ENCODE measurements at places on chromosomes 12 and 14. TPM values are rescaled to one million over a fixed set of nuclear protein-coding genes. Genes with fewer than 3 reads are reported as not detected.

Gene GLT8D2
- polyA plus RNA-seq, result 15.7 TPM

Gene PLEK2
- polyA plus RNA-seq, result 2.6 TPM

Gene PTCSC3
- polyA plus RNA-seq, result 1.0 TPM

Gene RILPL2
- polyA plus RNA-seq, result 6.3 TPM

DNA sequence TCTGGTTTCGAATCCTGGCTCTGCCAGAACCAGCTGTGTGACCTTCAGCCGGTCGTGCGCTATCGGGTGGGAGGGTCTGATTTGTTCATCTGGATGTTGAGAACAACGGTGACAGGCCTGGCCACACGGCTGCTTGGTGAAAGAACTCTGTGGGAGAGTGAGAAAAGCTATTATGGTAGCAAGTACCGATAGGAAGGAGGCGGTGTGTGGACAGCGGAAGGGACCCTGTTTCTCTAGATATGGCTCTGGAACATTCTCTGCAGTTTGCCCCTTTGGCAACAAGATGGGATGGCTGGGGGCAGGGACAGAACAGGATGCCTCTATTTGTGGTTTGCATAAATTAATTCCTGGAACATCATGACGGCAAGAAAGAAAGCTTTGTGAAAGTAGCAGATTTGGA, 347.3 kb downstream of the AACS start:
- DNase-seq, result no peak

DNA sequence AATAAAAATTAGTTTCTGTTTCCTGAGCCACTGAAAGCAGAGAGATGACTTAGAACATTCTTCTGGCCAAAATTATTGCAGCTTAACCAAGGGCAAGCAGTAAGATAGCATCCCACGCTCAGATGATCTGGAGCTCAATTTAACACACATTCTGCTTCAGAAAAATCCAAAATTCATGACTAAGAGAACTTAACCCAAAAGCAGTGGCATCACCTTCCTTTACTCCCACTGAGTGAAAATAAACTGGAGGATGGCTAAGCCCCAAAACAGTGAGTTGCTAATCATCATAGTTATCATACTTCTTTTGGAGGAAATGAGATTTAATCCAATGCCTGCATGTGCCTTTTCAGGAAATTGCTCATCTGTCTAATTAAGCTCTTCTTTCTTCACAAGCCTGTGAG, 195.4 kb downstream of the DUSP6 start:
- DNase-seq, result no peak

GRCh38 chr14:81940651-81941050, 407.0 kb upstream of the SEL1L start:
- DNase-seq, result no peak

GRCh38 chr12:113165521-113166450, 16.3 kb downstream of the CFAP73 start:
- no peak for DNase-seq

GRCh38 chr14:61932974-61933373, 170.8 kb downstream of the SNAPC1 start:
- no peak for DNase-seq

GRCh38 chr12:38890102-38890855, 15.1 kb downstream of the CPNE8 start:
- no peak for DNase-seq

GRCh38 chr14:21106176-21106497, 5.3 kb downstream of the TMEM253 start:
- DNase-seq, result no peak

DNA sequence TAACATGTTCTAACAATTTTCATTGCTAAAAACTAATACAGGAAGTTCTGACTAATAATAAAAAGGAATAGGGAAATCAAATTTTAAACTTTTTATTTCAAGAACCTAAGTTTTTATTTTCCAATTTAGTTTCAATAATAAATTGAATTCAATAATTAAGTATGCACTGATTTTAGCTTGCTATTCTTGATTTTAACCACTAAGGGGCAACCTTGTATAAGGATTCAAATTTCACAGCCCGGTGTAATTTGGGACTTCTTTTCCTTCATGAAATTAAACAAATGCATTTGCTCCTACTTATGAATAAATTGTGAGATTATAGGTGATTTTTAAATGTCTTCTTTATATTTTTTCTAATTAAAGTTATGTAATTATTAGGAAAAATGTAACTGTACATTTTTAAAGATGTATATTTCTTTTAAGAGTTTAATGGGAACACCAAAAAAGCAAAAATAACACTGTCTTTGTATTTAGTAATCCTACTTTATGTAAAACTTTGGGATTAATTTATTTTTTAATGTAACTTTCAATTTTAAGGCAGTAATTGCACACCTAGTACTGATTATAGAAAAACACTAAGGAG, 241.4 kb upstream of the PDZRN4 start:
- DNase-seq, result peak; percentile 20

GRCh38 chr12:124557518-124558223, 9.7 kb downstream of the NCOR2 start:
- no peak for DNase-seq

DNA sequence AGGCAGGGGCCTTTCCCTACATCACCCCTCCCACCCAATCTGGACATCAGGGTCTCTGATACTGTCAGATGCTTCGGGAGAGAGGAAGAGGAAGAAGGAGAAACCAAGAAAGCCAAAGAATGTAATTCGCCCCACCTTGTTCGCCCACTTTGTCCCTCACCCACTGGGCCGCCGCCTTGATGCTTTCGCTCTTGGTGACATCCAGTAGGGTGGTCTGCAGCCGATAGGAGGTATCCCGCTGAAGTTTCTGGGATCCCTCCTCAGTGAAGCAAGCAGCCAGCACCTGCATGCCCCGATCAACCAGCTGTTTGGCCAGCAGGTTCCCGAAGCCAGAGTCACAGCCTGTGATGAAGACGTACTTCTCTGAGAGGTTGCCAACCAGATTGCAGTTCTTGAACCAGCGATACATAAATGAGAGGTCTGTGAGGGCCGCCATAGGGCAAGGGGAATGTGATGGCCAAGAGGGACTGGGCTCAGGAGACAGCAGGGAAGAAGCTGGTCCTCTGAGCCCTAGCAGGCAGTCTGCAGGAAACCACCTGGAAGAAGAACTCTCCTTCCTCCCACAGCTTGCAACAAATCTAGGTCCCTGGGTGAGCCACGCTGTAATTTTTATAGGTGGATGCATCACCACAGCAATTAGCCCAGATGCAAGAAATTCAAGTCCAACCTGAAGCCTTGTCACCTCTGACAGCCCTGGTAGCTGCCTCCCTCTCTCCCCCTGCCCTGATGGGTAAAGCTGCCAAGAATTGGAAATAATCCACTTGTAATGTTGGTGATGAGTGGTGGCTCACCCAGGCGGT, at the start of gene SDR9C7:
Gene SDR9C7, minus strand, starts transcription at position 583 of the 800 bp plus-strand sequence. Its CDS starts 147 bp downstream, at position 436.
- DNase-seq, result no peak

DNA sequence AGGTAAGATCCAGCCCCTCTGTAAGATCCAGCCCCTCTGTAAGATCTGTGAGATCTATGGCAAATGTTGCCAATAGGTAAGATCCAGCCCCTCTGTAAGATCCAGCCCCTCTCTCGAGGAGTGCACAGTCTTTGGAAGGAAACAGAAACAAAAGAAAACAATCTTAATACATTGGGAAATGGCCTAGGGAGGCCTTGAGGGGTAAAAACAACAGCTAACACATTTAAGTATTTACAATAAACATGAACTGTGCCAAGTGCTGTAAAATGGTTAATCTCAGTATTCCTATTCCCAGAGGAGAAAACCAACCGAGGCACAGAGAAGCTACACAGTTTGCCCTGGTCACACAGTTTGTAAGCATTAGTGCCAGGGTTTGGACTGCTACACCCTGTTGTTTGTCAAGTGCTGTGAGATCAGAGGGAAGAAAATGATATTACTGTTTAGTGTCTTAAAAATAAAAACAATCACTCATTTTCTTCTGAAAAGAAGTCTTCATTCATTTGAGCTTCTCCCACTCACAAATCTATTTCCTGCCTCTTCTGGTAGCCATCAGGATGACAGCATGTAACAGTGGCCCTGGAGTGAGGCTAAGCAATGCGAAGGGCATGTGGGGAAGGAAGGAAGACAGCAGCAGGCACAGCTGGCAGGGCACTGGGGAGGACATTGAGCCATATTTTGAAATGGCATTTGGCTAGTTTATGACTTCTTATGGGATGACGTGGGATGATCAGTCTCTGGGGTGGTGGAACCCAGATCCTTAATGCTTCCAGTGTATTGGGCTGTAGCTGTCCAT, 118.7 kb upstream of the PTPRQ start:
- no peak for DNase-seq

GRCh38 chr12:64007853-64008252, 163.4 kb downstream of the SRGAP1 start:
- no peak for DNase-seq
